ENCODE measurements at places on chromosomes 7 and 10.

DNA sequence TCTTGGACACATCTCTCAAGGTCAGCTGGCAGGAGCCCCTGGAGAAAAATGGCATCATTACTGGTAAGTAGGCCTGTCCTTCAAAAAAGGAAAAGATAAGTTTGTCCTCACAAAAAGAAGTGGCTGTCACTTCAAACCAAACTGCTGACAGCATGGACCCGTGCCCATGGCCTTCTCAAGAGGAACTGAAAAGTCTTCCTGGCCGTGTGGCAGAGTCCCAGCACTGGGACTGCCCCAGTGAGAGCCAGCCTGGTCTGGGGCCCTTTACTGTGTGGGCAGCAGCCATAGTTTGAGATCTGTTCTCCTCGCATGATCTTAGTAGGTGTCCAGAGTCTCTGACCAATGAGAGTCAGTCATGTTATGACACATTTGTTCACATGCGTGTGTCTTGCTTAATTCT is 614.2 kb upstream of the FOXK1 start:
- no peak for DNase-seq

DNA sequence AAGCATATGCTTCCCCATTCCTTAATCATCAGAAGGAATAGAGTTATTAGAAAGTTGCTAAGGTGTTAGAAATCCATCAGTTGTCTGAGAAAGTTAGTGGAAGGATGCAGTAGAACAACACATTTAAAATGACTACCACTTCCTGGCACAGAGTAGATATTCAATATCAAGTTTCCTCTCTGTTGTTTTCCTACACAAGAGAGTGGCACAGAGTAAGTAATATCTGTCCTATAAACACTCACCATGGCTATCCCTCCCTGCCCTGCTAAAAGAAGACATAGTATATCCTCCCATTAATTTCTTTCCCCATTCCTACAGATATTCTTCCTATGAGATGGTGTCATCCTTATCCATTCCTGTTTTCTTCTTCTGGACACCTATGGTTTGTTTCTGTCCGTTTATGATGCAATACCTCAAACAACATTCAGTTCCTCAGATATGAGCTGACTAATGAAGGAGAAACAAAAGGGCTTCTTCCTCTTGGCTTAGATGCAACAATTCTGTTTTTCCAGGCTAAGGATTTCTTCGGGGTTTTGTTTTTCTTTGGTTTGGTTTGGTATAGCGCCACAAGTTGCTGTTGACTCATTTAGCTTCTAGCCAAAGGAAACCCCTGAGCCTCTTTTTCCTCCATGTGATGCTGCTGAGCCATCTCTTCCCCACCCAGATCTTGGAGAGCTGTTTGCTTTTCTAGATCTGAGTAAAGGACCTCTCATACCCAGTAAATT is 32.9 kb upstream of the BPGM start:
- DNase-seq = peak; percentile 95

GRCh38 chr7:28075674-28076358 is 104.8 kb downstream of the JAZF1 start:
- DNase-seq = no peak

DNA sequence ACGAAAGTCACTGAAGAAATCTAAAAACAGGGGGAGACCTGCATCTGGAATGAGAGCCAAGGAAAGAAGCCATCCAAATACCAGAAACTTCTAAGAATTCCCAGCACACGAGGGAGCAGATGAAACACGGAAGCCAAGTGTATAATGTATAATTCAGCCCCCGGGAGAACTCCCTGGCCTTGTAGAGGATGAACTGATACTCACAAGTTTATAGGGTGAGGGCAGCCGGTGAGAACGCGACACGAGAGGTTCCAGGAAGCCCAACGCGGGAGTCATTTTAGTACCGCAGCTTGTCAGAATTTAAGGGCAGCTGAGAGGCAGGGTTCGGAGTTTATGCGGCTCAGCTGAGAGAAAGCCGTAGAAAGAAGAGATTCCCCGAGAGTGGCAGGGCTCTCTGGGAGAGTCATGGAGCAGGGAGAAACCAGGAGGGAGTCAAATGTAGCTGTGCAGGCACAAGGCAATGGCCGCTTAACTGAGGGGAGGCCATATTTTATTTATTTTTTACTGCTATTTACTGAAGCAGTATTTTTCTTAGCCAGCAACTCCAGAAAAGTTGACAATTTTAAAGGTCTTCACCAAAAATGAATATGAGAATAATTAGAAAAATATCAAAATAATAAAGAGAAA is 164.0 kb downstream of the NPSR1 start:
- DNase-seq = no peak

GRCh38 chr10:103888113-103888841 is 29.7 kb downstream of the STN1 start:
- peak; percentile 92 for DNase-seq

GRCh38 chr7:29878081-29878688 is 71.9 kb downstream of the WIPF3 start:
- DNase-seq = peak; percentile 41

DNA sequence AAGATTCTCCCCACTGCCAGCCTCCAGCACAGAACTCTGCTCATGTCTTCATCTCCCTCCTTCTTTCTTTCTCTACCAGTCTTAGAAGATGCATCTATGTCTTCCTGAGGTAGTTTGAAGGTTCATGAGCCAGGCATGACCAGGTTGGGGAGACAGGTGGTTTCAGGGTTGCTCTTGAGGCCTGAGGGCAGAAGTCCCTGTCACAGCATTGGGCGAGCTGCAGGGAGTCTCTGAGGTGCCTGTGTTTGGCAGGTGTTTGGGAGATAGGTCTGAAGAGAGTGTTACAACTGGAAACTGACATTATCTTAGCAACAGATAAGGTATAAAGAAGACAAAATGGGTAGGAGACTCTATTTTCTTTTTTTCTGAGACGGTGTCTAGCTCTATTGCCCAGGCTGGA is 18.7 kb downstream of the PRSS2 start:
- no peak for DNase-seq

GRCh38 chr10:15787426-15787825 is 67.7 kb upstream of the ITGA8 start:
- DNase-seq = no peak

DNA sequence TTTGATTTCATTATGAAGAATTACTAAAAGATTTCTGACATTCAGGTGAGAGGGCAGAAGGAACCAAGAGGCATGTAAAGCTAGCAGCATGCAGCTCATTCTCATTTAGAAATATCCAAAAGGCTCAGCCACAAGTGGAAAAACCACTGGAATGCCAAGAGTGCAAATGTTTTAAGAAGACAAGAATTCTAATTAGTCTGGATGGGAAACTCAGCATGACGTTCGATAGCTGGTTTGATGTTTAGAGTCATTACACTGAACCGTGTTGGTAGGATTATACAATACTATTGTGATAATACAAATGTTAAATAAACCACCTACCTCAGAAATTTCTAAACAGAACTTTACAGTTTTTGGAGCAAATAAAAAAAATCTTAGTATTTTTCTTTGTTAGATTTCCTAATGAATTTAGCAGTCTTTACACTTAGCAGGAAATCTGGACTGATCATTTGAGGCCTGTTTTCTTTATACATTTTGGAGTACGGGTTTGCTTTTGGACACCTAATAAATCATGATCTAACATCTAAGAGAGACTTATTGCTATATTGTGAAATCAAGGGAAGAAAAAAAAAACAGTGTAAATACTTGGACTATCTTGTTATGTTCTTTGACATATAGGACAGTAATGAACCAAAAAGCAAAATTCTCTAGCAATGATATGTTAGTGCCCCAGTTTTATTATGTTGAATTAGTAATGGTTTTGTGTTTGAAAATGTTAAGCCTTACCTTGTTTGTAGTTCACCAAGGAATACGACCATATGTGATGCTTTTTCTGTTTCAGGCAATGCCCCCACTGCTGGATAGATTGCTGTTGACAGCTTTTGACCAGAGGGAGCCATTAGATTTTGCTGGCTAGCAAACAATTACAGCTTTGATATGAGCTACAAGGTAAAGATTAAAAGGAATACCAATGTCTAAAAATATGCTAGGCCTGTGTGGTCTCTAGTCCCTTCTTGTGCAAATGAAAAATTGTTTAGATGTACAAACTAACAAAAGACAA is 354.1 kb upstream of the SEMA3A start:
- peak; percentile 94 for DNase-seq

GRCh38 chr7:29482056-29482455 is 81.6 kb upstream of the PRR15 start:
- no peak for DNase-seq

DNA sequence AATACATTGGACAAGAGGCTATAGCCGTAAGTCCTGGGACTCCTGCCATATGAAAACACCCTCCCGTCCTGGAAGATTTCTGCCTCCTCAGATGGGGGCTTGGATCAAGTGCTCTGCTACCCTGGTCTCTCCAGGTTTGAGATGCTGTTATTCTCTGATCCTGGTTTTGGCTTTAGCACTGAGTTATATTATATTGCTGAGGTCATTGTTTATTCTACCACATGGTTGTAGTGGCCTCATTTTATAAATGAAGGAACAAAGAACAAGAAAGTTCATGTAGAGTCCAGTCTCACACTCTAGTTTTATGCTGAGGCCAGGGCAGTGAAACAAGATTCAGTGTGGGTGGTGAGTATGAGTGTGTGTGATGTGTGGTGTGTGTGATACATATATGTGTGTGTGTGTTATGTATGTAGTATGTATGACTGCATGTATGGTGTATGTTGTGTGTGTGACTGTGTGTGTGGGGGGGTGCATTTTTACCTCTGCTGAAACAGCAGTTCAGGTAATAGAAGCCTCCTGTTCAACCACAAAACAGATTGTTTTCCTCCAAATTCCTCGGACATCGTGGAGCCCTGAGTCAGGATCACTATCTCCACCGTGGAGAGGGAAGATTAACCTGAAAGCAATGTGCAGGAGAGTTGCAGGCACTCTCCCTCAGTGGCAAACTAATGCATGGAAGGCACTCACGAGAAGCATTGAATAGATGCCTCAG is 80.7 kb downstream of the C7orf25 start:
- peak; percentile 50 for DNase-seq

DNA sequence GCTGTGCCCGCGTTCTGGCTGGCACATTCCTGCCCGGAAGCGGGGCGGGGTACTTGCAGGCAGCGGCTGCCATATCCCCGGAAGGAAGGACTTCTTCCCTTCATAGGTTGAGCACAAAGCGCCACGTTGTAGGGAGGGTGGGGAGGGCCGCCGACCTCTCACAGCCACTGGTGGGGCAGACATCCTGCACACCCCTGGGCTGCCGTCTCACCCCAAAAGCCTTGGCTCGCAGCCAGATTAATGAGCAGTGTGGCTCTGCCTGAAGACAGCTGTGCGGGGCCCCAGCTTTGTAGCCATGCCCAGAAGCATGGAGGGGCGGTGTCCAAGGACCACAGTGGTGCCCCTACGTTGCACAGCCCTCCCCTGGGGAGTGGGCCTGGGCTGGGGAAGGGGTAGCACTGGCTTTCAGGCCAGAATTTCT is 54.3 kb upstream of the DPYSL4 start:
- no peak for DNase-seq

- DNase-seq = no peak
Observed at GRCh38 chr10:116768786-116769185, 26.4 kb upstream of the HSPA12A start.

GRCh38 chr10:28411648-28412047 is 108.8 kb upstream of the MPP7 start:
- DNase-seq = no peak

DNA sequence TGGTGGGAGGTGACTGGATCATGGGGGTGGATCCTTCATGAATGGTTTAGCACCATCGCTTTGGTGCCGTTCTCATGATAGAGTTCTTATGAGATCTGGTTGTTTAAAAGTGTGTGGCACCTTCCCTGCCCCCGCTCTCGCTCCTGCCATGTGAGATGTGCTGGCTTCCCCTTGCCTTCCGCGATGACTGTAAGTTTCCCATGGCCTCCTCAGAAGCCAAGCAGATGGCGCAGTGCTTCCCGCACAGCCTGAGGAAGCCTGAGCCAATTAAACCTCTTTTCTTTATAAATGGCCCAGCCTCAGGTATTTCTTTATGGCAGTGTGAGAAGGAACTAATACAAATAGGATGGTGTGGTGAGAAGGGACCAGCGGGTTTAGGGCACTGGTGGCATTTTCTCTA is 243.3 kb upstream of the CELF2 start:
- no peak for DNase-seq

DNA sequence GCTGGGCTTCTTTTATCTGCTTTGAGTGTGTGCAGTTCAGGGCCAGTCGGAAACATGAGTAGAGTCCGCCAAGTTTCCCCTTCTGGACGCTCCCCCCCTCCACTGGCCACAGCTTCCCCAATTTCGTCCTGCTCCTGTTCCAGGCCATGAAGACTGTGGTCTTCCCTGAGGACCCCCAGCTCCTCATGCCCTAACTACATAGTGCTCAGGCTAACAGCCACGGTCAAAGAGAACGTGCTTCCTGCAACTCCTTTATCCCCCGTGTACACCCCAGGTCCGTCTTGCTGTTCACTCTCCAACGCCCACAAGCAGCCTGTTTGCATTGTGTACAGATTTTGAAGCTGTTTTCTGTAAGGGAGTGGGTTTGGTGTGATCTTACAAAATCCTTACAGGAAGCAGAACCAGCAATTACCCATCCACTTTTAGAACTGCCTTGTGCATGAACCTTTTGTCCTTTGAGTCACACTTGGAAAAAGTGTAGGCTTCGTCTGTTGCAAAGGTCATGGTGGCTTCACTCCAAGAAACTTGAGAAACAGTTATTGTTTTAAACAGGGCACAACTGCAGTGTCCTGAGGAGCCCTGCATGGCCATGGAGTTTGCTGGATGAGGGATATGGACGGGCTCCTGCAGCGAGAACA is 77.0 kb upstream of the FAM20C start:
- DNase-seq = no peak

- no peak for DNase-seq
Observed at GRCh38 chr10:126087153-126087680, 190.9 kb downstream of the FANK1 start.

DNA sequence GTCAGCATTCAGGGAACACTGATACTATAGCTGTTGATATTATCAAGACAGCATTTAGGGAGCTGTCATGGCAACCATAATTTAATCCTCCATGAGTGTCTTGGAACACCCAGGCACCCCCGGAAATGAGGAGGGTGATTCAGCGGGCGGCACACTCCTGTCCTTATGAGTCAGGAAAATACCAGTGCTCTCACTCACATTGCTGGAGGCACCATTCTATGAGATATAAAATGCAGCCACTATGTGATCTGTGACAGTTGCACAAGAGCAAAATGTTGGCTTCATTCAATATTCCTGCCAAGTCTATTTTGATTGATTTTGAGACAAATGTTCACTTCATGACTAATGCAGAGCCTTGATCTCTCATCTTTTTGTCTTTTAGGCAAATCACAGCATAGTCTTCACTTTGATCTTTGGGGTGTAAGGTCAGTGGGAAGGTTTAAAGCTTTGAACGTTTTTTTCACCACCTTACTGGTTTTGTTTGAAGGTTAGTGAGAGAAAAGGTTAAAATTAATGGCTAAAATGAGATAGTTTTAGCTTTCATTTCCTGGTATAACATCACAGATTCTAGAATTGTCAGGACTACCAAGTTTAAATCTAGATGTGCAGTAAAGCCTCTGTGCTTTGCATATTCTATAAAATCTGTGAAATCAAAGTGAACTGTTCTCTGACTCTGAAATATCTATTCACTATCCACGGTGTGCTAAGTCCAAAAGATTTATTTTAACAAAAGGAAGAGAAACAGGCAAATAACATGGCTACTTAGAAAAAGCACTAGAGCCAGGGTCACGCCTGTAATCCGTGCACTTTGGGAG is 12.4 kb upstream of the ARHGAP12 start:
- DNase-seq = peak; percentile 91

- peak; percentile 45 for DNase-seq
Observed at GRCh38 chr10:27223964-27224363, 16.6 kb downstream of the ACBD5 start.

- no peak for DNase-seq
Observed at GRCh38 chr7:80785961-80786536, 132.8 kb downstream of the SEMA3C start.

GRCh38 chr10:86957471-86958115 is at the start of gene MMRN2:
Gene MMRN2, minus strand, starts transcription at chr10:86957615. Its CDS starts 74 bp downstream, at chr10:86957541.
- DNase-seq = no peak

- DNase-seq = no peak
Observed at GRCh38 chr7:128893251-128894100, 17.0 kb downstream of the KCP start.
